Stimulated activated CD8-positive, alpha-beta memory T cell treated with anti-CD3 and anti-CD28 coated beads, Interleukin-15, amount 100 ng/mL, for 24 hours (primary cell): ENCODE measurements at places on chromosomes 2 and 18.

- DNase-seq = no peak
Measured at GRCh38 chr18:30622635-30623034, 419.9 kb downstream of the DSC3 start.

DNA sequence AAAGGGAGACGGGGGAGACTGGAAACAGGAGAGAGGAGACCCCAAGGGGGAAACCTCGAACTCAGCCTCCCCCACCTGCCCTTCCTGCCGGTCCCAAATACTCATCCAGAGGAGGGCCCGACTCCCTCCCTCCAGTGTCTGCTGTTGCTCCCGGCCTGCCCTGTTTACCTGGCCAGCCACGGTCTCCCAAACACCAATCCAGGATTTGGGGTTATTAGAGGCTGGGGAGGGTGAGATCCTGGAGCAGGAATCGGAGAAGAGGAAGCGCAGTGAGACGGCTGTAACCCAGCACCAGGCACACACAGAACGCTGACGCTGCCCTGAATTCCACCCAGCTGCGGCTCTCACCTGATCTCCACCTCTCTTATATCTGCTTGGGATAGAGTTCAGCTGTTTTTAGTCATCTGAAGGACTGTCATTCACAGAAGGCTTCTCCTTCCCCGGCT, 213.0 kb downstream of the TNS1 start:
- DNase-seq = no peak

DNA sequence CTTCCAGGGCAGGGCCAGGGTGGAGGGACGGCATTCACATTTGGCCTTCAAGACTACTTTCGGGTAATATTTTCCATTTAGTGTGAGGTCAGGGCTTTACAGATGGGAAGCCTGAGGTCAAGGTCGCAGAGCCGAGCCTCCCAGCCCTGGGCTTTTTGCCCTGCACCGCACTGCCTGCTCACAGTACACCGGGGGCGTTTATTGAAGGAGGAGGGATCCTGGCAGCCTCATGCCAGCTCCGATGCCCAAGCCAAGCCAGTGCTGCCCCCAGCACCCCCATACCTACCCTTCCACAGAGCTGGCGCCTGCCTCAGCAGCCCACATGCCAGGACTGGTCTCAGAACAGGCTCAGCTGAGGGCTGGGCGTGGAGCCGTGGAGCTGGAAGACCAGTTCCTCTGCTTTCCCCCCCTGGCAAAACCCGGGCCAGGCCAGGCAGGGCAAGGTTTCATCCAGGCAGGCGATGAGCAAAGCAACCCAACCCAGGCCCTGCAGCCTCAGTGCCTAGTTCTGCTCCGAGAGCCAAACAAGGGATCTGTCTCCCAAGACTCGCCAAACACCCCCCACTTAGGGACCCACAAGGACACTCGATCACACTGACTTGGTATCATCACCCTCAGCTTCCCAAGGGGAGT, 11.9 kb downstream of the SDC1 start:
- DNase-seq = no peak

DNA sequence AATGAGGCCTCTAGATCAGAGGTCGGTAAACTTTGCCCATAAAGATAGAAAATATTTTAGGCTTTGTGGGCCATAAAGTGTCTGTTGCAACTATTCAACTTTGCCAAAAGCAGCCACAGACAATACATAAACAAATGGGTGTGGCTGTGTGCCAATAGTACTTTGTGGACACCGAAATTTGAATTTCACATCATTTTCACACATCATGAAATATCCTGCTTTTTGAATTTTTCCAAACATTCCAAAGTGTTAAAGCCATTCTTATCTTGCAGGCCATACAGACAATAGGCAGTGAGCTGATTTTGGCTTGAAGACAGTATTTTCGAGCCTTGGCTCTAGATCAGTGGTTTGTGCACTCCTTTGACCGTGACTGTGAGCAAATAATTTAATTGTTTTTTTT, 51.1 kb upstream of the EPC2 start:
- DNase-seq = no peak

- no peak for DNase-seq
Measured at GRCh38 chr18:57728941-57729511, 74.1 kb downstream of the ATP8B1 start.

DNA sequence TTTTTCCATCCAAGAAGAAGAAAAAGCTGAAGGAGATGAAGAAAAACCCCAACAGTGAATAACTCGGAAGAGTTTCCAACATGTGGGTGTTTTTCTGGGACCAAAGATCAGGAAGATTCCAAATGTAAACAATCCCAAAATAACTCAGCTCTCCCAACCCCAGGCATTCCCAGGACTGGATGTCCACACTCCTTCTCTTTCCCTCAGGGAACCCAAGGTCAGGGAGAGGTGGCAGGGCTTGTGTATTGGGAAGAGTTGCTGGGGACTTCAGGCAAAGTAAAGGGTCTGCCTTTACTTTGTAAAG, 268.0 kb downstream of the DYSF start:
- DNase-seq = no peak

DNA sequence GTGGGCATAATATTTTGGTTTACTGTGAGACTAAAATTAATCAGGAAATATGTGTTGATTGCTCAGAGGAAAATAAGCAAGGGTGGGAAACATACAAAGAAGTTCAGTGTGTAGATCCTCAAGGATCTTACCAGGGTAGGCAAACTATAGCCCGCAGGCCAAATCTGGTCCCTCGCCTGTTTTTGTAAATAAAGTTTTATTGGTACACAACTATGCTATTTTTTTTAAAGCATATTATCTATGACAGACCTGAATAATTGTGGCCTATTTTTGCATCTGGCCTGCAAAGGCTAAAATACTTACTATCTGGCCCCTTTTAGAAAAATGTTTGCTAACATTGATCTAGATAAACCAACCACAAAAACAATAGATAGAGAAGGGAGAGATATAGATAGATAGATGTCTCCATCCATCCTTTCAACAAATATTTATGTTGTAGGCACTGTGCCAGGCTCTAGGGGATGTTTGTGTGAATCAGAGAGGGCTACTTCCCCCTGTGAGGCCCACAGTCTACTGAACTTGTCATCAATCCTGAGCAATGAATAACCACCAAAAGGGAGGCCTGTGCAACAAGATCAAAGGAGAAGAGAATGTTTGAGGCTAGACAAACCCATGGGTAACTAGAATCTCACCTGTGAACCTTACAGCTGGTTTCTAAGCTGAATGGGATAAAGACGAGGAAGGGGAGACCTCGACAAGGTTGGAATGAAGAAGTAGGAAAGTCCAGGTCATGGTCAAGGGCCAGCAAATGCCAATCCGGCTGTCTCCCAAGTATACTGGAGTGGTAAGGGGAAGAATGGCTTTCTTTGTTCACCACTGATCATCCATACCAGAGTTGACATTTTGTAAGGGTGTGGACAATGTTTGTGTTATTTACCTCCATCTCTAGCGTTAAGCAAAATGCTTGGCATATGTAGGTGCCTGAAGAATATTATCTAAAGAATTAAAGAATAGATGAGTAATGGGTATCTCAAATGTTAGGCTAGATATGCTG, 23.6 kb downstream of the ALPK2 start:
- no peak for DNase-seq

- DNase-seq = no peak
Measured at GRCh38 chr2:202608142-202608852, 26.5 kb upstream of the FAM117B start.

- DNase-seq = no peak
Measured at GRCh38 chr2:156918410-156918809, 339.1 kb upstream of the GALNT5 start.

DNA sequence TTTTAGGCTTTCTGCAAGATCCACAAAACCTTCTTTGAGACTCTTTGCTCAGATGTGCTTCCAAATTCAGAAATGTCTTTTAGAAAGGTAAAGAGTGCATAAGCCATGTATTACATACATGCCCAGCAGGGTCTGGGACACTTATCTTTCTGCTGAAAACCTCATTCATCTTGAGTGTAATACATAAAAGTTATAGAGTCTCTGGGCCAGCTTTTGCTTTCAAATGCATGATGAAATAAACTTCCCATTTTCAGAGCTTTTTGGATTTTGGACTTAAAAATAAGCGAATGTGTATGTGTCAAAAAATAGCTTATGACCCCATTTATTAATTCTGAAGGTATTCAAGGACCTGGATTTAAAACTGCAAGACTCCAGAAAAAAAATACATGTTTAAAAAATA, 8.0 kb downstream of the CYRIA start:
- DNase-seq = no peak

DNA sequence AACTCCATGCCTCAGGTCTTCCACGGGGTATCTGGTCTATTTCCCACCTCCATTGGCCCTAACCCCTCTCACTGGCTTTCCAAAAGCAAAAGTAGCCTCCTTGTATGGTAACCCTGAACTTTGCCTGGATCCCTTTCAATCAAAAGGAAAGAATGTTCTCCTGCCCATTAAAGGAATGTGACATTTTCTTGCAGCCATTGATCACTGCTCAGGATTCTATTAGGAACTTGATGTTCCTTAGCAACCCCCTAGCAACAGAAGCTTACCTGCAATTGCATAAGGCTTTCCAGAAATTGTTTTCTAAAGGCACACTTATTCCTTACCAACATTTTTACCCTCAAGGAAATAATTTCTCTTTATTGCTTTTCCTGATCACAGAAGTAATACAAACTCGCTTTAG, 91.4 kb upstream of the AGAP1 start:
- DNase-seq = no peak

- DNase-seq = no peak
Measured at GRCh38 chr2:16365366-16365765, 300.3 kb downstream of the CYRIA start.

DNA sequence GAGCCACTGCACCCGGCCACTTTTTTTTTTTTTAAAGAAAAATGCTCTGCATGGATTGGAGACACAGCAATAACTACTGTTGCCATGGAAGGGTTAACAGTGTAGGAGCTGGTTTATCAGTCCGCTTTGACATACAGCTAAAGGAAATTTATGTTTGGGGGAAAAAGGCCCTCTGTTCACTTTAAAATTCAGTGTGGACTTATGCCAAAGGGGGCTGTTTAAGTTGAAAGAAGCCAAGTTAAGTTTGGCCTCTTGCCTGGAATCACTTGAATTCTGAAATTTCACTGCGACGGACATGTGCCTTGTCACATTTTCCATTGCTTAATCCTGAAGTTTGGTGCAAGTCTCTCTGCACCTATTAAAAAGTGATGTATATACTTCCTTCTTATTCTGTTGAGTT, 3.1 kb downstream of the KCNE4 start:
- DNase-seq = no peak

GRCh38 chr2:15547115-15547876, 13.8 kb downstream of the NBAS start:
- no peak for DNase-seq

GRCh38 chr2:133765658-133766057, 197.4 kb upstream of the NCKAP5 start:
- no peak for DNase-seq

DNA sequence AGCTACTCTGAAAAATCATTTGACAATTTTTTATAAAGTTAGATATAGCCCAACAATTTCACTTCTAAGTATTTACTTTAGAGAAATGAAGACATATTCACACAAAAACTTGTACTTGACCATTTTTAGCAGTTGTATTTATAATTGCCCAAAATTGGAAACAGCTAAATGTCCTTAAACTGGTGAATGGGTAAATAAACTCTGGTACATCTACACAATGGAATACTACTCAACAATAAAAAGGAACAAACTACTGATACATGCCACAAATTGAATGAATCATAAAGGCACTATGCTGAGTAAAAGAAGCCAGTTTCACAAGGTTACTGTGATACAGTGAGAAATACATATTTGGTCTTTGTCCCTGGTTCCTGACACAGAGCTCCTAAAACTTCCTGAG, 32.8 kb upstream of the BBS5 start:
- DNase-seq = no peak
